ENCODE measurements at places on chromosomes 6 and 20.

- DNase-seq: peak; percentile 73
These were observed 1.4 kb downstream of the AKIRIN2 start for GRCh38 chr6:87700397-87701343.

DNA sequence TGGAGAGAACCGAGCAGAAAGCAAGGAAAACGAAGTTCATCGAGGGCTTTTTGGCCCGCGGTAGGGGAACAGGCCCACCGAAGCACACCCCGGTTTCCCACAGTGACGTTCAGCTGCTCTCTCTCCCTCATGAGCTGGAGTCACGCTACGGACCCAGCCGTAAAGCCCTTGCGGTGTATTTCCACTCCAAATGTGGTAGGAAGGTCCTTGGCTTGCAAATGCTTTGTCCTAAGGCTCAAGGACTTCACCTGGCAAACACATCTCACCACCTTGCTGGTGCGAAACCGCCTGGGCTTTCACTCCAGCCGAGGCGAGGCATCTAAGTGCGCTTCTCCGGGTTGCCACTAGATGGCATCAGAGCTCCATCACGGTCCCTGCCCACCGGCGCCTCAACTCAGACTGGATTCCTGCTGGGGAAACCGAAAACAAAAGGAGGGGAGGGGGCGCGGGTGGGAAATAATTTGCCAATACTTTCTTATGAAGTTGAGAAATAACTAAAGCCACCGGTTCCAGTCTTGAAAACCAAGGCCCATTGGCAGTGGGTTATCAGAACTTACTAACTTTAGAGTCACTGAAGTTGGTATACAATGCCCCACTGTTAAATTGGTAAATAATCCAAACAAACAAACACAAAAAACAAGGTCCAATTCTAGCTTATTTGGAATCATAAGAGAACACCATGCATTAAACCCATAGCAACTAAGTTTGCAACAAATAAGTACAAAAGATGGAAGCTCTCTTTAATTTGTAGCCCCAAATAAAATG is 13.4 kb upstream of the FOXC1 start:
- peak; percentile 83 for DNase-seq

- DNase-seq: no peak
These were observed 67.4 kb upstream of the LOC128125822 start for GRCh38 chr6:63504777-63505384.

GRCh38 chr6:157670466-157671186 is 152.4 kb upstream of the SNX9 start:
- DNase-seq: no peak

- no peak for DNase-seq
These were observed 174.0 kb downstream of the SASH1 start for GRCh38 chr6:148516617-148517016.

GRCh38 chr6:2550247-2550646 is 200.5 kb downstream of the MYLK4 start:
- DNase-seq: no peak
